Hematopoietic multipotent progenitor cell treated with erythropoietin and hydrocortisone succinate and interleukin-3 and kit ligand, for 17 days (in vitro differentiated cells): ENCODE measurements at places on chromosomes 4 and X.

DNA sequence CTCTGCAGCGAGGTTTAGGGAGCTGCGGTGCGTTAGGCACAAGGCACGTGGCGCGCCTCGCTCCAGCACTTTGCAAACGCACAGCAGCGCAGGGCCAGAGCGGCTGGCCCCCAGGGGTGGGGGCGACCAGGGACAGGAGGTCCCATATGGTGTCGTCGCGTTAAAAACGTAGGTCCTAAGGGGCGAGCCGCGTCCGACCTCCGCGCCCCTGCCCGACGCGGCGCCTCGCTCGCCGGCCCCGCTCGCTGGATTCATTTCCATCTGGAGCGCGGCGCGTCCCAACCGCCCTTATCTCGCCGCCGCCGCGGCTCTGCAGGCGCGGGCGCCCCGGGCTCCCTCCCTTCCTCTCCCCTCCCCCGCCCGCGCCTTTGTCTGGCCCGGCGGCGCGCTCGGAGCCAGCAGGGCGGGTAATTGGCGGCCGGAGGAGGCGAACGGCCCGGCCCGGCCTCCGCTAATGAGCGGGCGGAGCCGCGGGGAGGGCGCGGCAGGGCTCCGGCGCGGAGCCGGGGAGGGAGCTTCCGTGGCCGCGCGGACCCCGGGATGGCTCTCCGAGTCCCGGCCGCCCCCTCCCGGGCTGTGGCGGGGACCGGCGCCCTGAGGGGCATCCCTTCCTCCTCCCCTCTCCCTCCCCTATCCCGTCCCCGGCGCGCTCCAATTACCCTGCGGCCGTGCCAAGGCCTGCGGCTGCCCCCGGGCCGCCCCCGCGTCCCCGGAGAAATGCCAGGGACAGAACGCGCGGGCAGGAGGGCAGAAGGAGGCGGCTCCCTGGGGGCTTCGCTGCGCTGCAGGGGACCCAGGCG is 409.0 kb downstream of the BCOR start:
- peak; percentile 3 for DNase-seq

GRCh38 chr4:80361329-80361900 is 25.9 kb downstream of the CFAP299 start:
- no peak for DNase-seq

DNA sequence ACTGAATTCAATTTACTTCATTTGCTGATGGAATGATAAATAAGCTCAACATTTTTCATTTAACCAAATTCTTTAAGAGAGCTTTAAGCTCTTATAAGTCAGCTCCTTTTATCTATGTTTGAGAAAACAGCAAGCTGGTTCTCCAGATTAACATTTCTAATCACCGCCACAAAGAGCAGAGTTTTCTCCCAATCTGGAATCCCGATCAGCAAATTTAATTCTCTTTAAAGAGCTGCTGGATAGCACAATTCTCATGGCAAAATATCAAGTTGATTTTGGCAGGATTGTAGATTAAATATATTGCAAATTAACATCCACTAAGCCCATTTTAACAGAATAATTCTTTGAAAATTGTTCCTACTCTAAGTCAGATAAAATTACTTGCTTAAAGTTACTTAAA is 48.8 kb downstream of the RPS6KA3 start:
- no peak for DNase-seq

DNA sequence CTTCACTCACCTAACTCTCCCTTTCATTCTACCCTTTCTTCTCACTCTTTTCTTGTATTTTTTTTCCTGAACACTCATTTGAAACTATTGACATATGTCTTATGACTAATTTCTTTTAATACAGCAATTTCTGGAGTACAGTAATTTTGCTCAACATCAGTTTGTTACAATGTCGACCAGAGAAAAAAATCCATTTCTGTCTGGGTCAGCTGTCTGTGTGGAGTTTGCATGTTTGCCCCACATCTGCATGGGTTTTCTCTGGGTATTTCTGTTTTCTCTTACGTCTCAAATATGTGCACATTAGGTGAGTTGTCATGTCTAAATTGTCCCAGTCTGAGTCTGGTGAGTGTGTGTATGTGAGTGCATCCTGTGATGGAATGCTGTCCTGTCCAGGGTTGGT is 294.8 kb downstream of the HS3ST1 start:
- no peak for DNase-seq

DNA sequence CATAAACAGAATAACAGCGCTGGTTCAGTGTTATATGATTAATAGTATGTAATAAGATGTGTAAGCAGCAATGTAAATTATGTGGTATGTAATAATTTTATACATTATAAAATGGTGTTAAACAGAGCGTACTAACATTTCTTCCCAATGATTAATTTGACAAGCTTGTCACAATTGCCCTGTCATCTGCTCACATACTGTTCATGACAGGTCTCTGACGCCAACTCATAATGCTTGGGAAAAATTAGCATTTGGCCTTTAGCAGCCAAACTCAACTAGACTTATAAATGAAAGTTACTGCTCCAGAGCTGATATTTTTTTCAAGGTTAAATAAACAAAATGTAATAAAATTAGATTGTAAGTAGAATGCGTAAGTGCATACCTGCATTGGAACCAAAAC is 246.8 kb downstream of the TRAM1L1 start:
- no peak for DNase-seq

- no peak for DNase-seq
These were observed 5.4 kb upstream of the PRICKLE3 start for GRCh38 chrX:49191574-49192011.

DNA sequence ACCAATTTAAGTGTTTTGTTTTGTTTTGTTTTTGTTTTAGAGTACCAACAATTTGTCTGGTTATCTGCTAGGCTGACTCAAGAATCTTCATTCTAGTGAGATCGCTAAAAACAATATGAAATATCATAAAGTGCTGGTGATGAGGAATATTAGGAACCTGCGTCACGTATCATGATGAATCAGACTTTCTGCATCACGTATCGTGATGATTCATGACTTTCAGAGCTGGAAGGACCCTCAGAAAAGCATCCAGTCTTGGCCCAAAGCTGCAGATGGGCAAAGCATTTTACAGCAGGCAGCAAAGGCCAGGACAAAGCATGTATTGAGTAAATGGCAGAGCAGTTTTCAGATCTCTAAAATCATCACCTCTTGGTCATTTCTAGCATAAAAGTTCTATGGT is 278.0 kb upstream of the BOD1L1 start:
- DNase-seq, result no peak

- peak; percentile 20 for DNase-seq
These were observed 54.2 kb downstream of the SUPT20HL2 start for GRCh38 chrX:24259544-24260240.

GRCh38 chr4:154869301-154869700 is 88.2 kb downstream of the RBM46 start:
- DNase-seq, result no peak

DNA sequence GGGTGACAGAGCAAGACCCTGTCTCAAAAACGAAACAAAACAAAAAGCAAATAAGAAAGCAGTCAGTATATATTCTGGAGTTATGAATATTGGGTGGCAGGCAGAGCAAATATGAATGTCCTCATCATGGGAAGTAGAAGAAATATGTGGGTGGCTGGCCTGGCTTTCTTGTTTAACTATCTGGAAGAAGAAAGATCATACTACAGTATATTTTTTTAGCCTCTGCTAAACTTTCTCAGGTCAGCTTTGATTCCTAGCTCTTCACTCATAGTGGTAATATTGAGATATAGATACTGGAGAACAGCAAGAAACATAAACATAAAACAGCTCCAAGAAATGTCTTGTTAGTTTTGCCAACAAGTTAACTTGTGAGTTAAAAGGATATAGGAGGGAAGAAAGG is 192.5 kb downstream of the SOWAHB start:
- DNase-seq, result no peak
